ENCODE measurements at places on chromosomes 4 and X.
A peak's percentile ranks its signal among the peaks of the same experiment; 100 is the strongest.

GRCh38 chrX:17616936-17617335 lies 120.4 kb upstream of the SCML1 start:
- no peak for DNase-seq

DNA sequence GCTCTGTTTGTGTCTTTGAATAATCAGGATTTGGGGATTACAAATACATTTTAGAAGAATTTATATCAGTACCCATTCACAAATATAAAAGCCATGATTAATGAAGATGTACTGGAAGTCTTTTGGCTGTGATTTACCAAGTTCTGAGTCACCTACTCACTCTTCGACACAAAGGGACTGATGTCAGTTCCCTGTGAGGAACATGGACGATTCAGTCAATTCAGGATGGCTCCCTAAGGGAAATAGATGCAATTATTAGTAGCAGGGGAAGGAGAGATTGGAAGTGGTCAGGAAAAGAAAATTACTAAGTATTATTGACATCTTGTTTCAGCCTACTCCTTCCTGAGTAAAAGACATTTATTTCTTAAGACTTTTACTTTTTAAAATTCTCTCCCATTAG lies 550.7 kb upstream of the SLIT2 start:
- no peak for DNase-seq

GRCh38 chrX:41406201-41406600 lies 40.9 kb upstream of the NYX start:
- DNase-seq: no peak

GRCh38 chr4:144721994-144722393 lies 76.0 kb downstream of the HHIP start:
- no peak for DNase-seq

DNA sequence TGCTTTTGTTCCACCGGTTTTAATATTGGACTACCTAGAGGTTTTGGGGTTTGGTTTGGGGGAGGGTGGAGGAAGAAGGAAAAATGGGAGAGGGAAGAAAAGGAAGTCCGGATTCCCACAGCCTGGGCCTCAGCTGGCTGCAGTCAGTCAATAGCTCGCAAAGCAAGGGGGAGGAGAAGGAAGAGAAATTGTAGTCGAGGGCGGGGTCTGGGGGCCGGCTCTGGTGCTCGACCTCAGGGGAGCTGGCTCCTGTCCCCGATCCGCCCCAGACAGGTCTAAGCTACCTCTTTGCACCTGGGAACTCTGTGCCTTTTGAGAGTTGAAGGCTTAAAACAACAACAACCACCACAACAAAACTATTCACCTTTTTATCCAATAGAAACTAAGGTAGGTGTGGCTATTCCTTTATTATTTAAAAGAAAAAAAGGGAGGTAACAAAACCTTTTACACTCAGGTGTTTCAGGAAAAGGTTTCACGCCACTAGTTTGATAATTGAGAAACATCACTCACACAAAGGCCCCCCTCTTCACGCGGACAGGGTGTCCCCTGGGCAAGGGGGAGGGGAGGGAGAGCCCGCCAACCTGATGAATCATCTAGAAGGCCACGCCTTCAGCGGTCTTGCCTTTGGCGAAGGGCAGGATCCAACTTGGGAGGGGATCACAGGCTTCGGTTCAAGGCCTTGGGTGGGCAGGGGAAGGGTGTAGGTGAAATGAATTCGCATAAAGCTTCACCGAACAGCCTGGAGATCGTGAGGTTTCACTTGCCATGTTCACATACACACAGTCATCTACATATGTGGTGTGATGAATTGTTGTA lies 1.6 kb upstream of the LNX1 start:
- no peak for DNase-seq

GRCh38 chr4:101914761-101915160 lies 124.2 kb downstream of the BANK1 start:
- no peak for DNase-seq

GRCh38 chr4:70844180-70844579 lies 4.5 kb upstream of the GRSF1 start:
- DNase-seq: no peak

- DNase-seq: no peak
Measured at GRCh38 chr4:14254926-14255325, 627.4 kb upstream of the BOD1L1 start.

- no peak for DNase-seq
Measured at GRCh38 chr4:41747230-41748055, 1.1 kb downstream of the PHOX2B start.

DNA sequence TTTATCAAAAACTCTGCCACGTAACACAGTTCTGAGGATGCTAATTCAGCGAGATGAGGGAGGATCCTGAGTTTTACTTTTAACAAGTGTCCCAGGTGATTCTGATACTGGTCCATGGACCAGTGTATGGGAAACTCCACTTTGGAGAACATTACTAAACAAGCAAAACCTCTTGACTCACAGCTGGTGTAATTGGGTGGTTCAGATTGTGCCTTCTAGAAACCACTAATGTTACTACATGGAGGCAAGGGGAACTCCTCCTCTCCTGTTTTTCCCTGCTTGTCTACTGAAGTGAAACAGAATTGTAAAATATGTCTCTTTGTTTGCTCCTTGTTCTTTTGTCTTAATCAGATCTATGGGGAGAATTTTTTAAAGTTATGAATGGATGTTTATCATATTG lies 62.6 kb downstream of the FRAS1 start:
- DNase-seq: no peak

GRCh38 chr4:13703096-13703495 lies 75.6 kb upstream of the BOD1L1 start:
- no peak for DNase-seq

GRCh38 chrX:10759141-10759799 lies 138.9 kb upstream of the MID1 start:
- no peak for DNase-seq

DNA sequence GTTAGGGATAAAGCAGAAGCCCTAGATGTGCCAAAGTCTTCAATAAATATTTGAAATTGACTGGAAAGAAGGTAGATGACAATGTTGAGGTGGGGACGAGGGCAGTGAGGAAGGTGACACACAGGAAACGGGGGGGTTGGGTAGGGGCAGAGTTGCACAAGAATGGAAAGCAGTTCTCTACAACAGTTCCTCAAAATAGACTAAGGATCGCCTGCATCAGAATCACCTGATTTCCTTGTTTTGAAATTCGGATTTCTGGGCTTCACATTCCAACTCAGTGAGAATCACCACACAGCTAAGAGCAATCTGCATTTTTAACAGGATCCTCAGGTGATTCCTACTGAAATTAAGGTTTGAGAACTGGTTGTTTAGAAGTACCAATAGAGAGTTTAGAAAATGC lies 70.6 kb downstream of the ARFIP1 start:
- DNase-seq: peak; percentile 7

GRCh38 chrX:102808336-102808735 lies 87.8 kb downstream of the GPRASP3 start:
- DNase-seq: no peak

- DNase-seq: no peak
Measured at GRCh38 chr4:163091685-163092034, 75.0 kb downstream of the NAF1 start.

DNA sequence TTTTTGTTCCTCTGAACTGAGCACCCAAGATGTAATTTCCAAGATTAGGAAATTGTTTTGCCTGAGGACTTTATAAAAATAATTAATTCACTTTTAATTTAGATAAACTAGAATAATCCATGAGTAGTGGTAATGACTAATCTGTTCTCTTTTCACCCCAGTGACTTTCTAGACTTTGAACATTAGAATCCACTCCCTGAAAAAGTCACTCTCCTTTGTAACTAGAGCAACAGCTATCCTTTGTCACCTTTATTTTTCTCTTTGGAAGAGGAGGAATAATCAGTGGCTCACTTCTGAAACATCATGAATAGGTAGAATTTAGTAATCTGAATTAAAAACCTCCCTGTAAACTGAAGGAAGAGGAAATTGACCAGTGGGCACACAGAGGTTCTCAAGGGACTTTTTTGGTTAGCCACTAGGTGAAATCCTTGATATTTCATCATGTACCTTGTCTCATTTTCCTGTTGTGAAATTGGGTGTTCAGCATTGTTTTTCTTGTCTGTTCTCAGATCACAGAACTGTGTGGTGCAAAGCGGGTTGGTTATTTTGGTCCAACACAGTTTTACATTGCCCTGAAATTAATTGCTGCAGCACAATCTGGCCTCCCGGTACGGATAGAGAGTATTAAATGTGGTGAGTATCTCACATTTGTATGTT lies 59.4 kb downstream of the REPS2 start:
- DNase-seq: no peak

DNA sequence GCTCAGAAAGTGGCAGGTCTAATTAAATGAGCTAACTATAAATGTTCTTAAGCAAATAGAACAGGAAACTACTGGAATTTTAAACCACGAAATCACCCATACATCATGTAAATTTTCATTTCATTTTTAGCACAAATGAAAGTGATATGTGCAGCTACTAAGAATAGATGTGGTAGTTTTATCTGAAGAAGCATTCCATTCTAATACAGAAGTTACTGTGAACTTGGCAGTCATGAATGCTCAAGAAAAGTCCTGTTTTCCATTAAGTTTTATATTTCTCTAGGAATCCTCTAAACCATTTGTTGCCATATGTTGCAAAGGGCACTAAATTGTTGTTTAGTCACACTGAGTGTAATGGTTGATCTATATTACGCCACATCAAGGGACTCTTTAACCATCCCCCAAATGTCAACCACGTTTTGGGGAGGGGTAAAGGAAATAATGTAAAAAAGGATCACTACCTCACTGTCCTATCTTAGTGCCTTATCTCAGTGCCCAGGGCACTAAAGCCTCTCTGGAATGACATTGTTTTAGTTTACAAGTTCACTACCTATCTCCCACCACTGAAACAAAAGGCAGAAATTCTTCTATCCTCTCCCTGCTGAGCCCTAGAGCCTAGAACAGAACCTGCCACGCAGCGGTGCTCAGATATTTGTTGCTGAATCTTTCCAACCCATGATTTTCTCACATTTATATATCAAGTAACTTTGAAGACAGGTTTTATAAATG lies 118.0 kb downstream of the SHISA3 start:
- no peak for DNase-seq

GRCh38 chr4:185672618-185673017 lies 137.3 kb upstream of the PDLIM3 start:
- no peak for DNase-seq

GRCh38 chr4:145340071-145340675 lies 141.5 kb upstream of the SMAD1 start:
- DNase-seq: no peak

DNA sequence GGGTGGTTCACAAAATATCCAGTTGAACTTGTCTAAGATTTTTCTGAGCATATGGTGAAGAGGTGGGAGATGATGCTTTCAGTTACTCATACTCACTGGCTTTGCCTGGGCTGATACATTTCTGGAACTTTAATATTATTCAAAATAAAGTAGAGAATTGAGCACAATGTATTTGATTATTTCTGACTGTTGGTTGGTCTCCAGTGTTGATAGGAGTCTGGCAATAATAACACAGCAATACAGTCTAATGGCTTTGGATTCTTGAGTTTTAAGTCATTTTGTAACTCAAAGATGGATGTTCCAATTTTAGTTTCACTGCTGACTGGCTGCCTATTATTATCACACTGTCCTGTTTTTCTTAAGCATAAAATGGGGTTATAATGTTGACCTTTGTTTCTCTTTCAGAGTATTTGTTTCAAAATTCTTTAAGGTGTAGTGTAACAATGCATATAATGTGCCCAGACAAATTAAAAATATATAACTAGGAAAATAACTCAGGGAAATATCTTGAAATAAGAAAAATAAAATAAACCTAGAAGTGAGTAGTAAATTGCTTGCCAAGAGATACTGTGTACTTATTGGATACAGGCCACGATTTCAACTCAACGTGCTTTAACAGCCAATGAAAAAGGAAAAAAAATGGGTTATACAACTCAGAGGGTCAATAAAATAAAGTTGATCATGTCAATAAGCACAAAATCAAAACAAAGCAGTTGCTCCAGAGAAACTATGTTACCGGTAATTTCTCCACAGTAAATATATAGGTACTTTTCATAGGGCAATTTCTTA lies 99.0 kb downstream of the ARSJ start:
- DNase-seq: no peak

DNA sequence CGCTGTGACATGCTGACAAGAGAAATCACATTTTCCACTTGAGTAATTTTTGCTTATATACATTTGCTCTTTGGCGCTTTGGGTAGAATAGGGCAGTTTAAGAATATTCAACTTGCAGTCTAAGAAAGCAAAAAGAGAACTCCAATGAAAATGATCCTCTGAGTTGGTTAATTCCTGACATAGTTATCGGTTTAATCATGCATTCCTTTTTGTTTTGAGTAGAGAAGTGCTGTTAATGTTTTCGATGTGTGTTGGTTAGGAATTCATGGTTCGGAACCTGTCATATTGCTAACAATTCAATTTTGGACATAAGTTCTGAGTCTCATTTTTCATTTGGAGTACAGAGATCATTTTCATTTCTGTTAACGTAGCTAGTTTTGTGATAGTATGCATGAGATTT lies 700.6 kb upstream of the PITX2 start:
- DNase-seq: no peak

- DNase-seq: no peak
Measured at GRCh38 chrX:78106651-78106986, 2.6 kb downstream of the PGK1 start.

DNA sequence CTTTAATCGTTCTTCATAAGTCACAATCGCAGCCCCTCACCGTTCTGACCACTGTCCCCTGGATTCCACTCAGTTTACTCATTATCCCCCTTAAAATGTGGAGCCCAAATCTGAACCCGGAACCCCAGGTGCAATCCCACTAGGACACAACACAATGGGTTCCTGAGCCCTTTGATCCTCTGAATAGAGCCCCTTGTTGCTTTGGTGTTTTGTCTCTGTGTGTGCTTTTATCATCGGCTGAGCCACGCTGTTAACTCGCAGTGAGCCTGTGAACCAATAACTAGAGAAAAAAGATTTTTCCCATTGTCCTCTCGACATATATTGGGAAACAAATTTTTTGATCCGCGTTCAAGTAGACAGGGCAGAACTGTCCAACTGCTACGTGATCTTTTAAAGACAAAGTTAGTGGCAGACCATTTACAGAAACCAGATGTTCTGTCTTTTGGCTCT lies 617 bp upstream of the PDHA1 start:
- no peak for DNase-seq

DNA sequence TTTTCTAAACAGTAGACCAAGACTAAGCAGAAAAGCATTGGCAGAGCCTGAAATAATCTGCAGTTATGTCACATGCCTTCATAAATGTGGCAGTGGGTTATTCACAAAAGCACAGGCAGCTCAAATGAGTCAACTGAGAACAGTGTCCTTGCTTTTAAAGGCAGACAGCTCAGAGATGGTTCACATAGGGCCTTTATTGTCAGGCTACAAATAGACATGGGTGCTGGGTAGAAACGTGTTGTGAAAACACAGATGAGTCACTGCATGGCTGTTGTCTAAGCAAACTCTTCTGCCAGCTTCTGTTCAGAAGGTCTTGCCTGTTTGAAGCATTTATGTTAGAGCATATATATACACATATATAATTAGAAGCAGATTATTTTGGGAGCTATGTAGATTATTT lies 118.0 kb downstream of the SLC4A4 start:
- no peak for DNase-seq

GRCh38 chrX:102604327-102604726 lies 5.0 kb downstream of the ARMCX5 start:
- no peak for DNase-seq

Data from bone marrow (tissue), 2 donors.